ENCODE measurements at places on chromosomes 7 and 10. TPM values are rescaled to one million over a fixed set of nuclear protein-coding genes. Genes with fewer than 3 reads are reported as not detected.

AGBL3 gene
- 1.5 TPM for total RNA-seq

MLLT10 gene
- total RNA-seq = 31.7 TPM

PIP gene
- 0.36 TPM for total RNA-seq

H2BK1 gene
- total RNA-seq = not detected

HYAL4 gene
- not detected for total RNA-seq

Data from A549 treated with Mapracorat at 1 μM for 4 hours (cell line).